ENCODE measurements at places on chromosomes 11 and 22.

- no peak for DNase-seq
These were observed 38.0 kb upstream of the APLNR start for GRCh38 chr11:57274904-57275498.

GRCh38 chr11:8871171-8871775 lies 39.7 kb upstream of the AKIP1 start:
- no peak for DNase-seq

DNA sequence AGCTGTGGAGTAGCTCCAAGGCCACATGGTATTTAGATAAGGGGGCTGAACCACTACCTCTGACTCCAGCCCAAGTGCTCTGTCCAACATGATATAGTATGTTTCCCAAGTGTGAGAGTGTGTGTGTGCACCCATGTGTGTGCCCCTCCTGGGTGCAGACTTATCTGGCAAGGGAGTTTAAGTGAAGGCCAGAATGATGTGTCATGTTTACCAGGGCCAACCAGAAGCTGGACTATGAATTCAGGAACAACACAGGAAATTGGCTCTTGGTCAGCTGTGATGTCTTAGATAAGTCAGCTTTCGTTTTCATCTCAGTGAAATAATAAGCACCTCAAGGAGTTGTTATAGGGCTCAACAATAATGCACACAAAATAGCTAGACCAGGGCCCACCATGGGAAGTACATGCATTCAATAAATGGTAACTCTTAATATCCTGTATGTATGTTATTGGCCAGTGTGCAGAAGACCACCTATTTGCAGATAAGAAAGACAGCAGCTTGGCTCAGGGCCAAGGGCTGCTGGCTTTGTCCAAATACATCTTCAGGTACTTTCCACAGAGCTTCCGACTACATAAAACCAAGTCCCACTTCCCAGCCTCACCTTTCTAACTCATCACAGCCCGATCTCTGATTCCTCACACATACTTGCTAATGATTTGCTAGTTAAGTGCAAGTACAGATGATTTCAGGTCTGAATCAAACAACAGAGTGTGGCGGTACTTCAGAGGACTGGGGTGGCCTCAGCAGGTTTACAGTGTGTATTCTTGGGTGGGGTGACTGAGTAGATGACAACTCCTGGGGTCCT lies 120.9 kb downstream of the ME3 start:
- DNase-seq: no peak

- DNase-seq: peak; percentile 16
These were observed 1.2 kb downstream of the KMT2A start for GRCh38 chr11:118437208-118438125.

- no peak for DNase-seq
These were observed 66.3 kb upstream of the CHRM4 start for GRCh38 chr11:46457659-46458424.
